ENCODE measurements at places on chromosomes 16 and 17. TPM values are rescaled to one million over a fixed set of nuclear protein-coding genes. Genes with fewer than 3 reads are reported as not detected.

The ZNF500 gene
- total RNA-seq: 10.9 TPM

The ALKBH5 gene
- 95.1 TPM for total RNA-seq

The CIBAR2 gene
- not detected for total RNA-seq

The TOX3 gene
- total RNA-seq: not detected
